NCI-H1930 (cell line): ENCODE measurements at places on chromosomes 1 and 21.

DNA sequence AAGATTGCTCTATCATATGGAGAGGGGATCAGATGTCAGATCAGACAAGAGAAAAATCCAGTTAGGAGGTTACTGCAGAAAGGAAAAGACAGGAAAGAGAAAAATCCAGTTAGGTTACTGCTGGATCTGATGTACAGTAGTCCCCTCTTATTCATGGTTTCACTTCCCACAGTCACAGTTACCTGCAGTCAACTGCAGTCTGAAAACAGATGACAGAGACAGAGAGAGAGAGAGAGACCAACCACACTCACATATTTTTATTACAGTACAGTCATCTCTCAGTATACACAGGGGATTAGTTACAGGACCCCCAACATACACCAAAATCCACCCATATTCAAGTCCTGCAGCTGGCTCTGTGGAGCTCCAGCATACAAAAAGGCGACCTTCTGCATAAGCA lies 29.3 kb downstream of the NUP133 start:
- no peak for DNase-seq

DNA sequence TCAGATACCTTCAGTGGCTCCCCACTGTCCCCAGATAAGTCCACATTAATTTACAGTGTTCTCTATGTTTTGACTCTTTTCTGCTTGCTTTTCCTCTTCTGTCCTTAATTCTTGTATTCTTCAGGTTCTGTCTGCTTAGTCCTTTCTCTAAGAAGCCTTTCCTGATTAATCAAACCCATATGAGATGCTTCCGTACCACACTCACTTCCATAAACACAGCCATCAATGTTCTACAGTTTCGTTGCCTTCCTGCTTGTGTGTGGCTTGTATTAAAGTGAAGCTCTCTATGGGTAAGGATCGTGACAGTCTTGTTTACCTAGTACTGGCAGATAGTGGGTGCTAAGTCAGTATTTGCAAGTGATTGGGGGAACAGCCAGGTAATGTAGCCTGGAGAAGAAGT lies 75.9 kb downstream of the PRDM2 start:
- no peak for DNase-seq

GRCh38 chr1:201656311-201657032 lies 117.5 kb downstream of the NAV1 start:
- DNase-seq: no peak

DNA sequence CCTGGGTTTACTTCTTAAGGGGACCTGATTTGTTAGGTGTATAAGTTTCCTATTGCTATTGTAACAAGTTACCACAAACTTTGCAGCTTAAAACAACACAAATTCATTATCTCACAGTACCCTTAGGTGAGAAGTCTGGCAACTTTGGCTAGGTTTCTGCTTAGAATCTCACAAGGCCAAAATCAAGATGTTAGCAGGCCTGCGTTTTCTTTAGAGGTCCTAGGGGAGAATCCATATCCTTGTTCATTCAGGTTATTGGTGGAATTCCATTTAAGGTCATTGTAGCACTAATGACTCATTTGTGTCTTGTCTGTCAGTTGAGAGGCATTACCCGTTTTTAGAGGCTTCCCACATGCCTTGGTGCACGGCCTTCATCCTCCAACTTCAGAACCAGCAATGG lies 8.2 kb upstream of the SH2D1B start:
- no peak for DNase-seq

- no peak for DNase-seq
Measured at GRCh38 chr1:168947041-168947440, 159.4 kb upstream of the ATP1B1 start.
